Endothelial cell of umbilical vein (primary cell): ENCODE measurements at places on chromosomes 4 and X.

GRCh38 chrX:14865201-14865600 lies 7.7 kb downstream of the FANCB start:
- H3K4me1 ChIP-seq, result no peaks in the 10 kb centered on the region
- H3K27ac ChIP-seq, result no peak overlapping the region
- H3K27me3 ChIP-seq, result no peaks in the 10 kb centered on the region
- DNase-seq, result peak; percentile 19

DNA sequence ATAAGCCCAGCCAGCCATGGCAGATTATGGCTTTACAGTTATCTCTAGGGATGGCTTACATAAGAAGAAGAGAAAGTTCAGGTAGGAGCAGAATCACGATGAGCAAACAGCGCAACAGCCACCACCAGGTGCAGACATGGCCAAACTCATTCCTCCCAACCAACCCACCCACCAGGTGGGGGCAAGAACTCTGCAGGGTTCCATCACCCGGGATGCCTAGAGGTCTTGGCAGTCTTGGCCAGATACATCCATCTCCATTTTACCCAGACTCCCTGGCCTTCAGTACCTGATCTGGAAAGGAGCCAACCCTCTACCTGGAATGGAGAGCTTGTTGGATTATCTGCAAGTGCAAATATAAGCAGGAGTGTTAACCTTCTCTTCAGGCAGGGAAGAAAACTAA lies 7.5 kb downstream of the TSC22D3 start:
- H3K4me1 ChIP-seq, result no peaks in the 10 kb centered on the region
- H3K4me3 ChIP-seq, result no peak overlapping the region
- H3K36me3 ChIP-seq, result no peaks in the 10 kb centered on the region
- DNase-seq, result no peak
- no peak overlapping the region for H3K27ac ChIP-seq

- no peak for DNase-seq
- no peaks in the 10 kb centered on the region for H3K27me3 ChIP-seq
- H3K27ac ChIP-seq, result no peak overlapping the region
- H3K4me1 ChIP-seq, result no peaks in the 10 kb centered on the region
- no peak overlapping the region for H3K4me3 ChIP-seq
- H3K36me3 ChIP-seq, result no peaks in the 10 kb centered on the region
Observed at GRCh38 chr4:123874063-123874462, 477.5 kb downstream of the SPRY1 start.

DNA sequence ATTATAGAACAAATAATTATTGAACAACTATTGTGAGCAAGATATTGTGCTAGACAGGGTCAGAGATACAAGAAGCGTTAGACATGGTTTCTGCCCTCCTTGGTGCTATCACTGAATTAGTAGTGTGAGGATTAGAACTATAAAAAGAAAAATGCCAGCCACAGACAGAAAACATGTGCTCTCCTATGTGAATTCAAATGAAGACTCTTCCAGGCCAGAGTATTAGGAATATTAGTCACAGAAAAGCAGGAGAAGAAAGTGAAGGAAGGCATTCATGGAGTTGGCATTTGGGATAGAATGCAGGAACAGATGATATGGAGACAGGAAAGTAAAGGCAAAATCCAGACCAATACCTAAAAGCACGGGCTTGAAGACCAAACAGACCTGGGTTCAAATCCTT lies 179.6 kb upstream of the TENM3 start:
- no peaks in the 10 kb centered on the region for H3K36me3 ChIP-seq
- DNase-seq, result no peak
- no peak overlapping the region for H3K4me3 ChIP-seq
- no peaks in the 10 kb centered on the region for H3K4me1 ChIP-seq
- H3K27ac ChIP-seq, result no peak overlapping the region

- H3K27ac ChIP-seq, result no peak overlapping the region
- no peak overlapping the region for H3K4me3 ChIP-seq
- no peaks in the 10 kb centered on the region for H3K4me1 ChIP-seq
Observed at GRCh38 chr4:155974476-155974749, 20.7 kb upstream of the CTSO start.

GRCh38 chr4:152398060-152398459 lies 137.8 kb downstream of the FBXW7 start:
- H3K4me1 ChIP-seq, result peaks cover 8% of the 10 kb centered on the region
- no peaks in the 10 kb centered on the region for H3K36me3 ChIP-seq

DNA sequence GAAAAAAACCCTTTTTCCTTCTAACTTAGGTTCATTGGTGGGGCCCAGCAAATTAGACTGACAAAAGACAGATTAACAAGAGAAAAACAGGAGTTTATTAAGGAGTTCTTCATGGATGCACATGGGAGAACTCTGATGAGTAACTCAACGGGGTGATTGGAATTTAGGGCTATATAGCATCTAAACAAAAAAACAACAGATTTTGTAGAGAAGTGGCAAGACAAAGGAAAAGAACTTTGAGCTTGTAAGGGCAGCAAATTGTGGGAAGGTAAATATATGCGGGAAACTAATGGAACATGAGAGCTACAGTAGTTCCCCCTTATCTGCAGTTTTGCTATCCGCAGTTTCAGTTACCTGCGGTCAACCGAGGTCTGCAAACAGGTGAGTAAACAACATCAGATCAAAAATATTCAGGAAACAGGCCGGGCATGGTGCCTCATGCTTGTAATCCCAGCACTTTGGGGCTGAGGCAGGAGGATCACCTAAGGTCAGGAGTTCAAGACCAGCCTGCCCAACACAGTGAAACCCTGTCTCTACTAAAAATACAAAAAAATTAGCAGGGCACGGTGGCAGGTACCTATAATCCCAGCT lies 573.6 kb downstream of the ADGRL3 start:
- H3K4me3 ChIP-seq, result no peak overlapping the region
- H3K27ac ChIP-seq, result no peak overlapping the region
- DNase-seq, result no peak
- no peaks in the 10 kb centered on the region for H3K36me3 ChIP-seq

DNA sequence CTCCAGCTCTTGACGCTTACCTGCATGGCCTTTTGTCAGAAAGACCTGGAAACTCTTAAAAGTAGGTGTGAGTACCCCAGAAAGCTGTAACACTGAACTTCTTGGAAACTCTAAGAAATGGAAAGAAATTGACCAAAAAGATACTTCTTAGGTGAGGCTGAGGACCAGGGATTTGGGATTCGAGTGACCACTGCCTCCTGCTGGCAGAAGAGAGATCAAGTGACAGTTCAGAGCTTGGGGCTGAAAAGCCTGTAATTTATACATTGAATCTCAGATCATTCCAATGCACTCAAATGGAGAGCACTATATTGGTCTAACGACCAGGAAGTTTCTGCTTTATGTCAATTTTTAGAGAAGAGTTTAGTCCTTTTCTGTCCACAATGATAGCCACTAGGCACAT lies 204.6 kb downstream of the PDGFRA start:
- H3K36me3 ChIP-seq, result no peaks in the 10 kb centered on the region
- peak; percentile 30 for DNase-seq
- H3K4me3 ChIP-seq, result no peak overlapping the region
- H3K4me1 ChIP-seq, result no peaks in the 10 kb centered on the region
- H3K27me3 ChIP-seq, result peaks cover 2% of the 10 kb centered on the region

GRCh38 chr4:74084984-74085383 lies 14.0 kb downstream of the CXCL2 start:
- no peak overlapping the region for H3K27ac ChIP-seq
- H3K4me3 ChIP-seq, result no peak overlapping the region

DNA sequence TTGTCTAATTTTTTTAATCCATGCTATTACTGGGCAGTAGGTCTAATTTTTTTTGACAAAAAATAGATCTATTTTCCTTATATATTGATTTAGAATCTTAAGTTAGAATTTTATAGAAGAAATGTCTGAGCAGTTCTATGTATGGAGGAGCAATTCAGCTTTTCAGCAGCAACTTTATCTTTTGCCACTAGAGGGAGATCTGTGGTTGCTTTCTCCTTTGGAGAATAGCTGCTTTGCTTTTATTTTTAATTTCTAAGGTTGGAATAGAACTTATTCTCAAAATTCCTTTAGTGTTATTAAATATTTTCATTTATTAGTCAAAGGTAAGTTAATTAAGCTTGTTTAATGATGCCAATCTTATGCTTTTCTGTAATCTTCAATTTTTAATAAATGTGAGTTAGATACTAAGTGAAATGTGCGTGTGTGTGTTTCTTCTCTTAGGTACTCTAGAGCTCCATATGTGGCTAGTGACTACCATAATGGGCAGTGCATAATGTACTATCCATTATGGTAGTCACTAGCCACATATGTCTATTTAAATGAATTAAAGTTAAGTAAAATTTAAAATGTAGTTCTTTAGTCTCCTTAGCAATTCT lies 29.3 kb downstream of the FAM199X start:
- H3K27me3 ChIP-seq, result no peaks in the 10 kb centered on the region
- no peak overlapping the region for H3K27ac ChIP-seq
- H3K4me3 ChIP-seq, result no peak overlapping the region
- no peaks in the 10 kb centered on the region for H3K4me1 ChIP-seq
- H3K36me3 ChIP-seq, result peaks cover 4% of the 10 kb centered on the region

- no peaks in the 10 kb centered on the region for H3K4me1 ChIP-seq
- no peak overlapping the region for H3K27ac ChIP-seq
- no peaks in the 10 kb centered on the region for H3K36me3 ChIP-seq
Observed at GRCh38 chr4:16977081-16977480, 78.6 kb upstream of the LDB2 start.

GRCh38 chr4:156547891-156548290 lies 423.7 kb downstream of the PDGFC start:
- no peaks in the 10 kb centered on the region for H3K27me3 ChIP-seq
- peaks cover 12% of the 10 kb centered on the region for H3K4me1 ChIP-seq
- DNase-seq, result no peak
- no peak overlapping the region for H3K27ac ChIP-seq
- H3K4me3 ChIP-seq, result no peak overlapping the region

- H3K4me3 ChIP-seq, result no peak overlapping the region
- peaks cover 12% of the 10 kb centered on the region for H3K36me3 ChIP-seq
- H3K27ac ChIP-seq, result no peak overlapping the region
- no peaks in the 10 kb centered on the region for H3K27me3 ChIP-seq
Observed at GRCh38 chr4:113904877-113905276, 74.6 kb downstream of the ARSJ start.

GRCh38 chr4:3360777-3361176 lies 68.0 kb downstream of the RGS12 start:
- H3K36me3 ChIP-seq, result peaks cover 2% of the 10 kb centered on the region
- H3K4me1 ChIP-seq, result peaks cover 2% of the 10 kb centered on the region
- no peaks in the 10 kb centered on the region for H3K27me3 ChIP-seq
- no peak for DNase-seq
- no peak overlapping the region for H3K27ac ChIP-seq
- no peak overlapping the region for H3K4me3 ChIP-seq

- no peak overlapping the region for H3K27ac ChIP-seq
- no peak for DNase-seq
- H3K27me3 ChIP-seq, result no peaks in the 10 kb centered on the region
- H3K36me3 ChIP-seq, result no peaks in the 10 kb centered on the region
Observed at GRCh38 chr4:154985673-154986072, 204.6 kb downstream of the RBM46 start.

DNA sequence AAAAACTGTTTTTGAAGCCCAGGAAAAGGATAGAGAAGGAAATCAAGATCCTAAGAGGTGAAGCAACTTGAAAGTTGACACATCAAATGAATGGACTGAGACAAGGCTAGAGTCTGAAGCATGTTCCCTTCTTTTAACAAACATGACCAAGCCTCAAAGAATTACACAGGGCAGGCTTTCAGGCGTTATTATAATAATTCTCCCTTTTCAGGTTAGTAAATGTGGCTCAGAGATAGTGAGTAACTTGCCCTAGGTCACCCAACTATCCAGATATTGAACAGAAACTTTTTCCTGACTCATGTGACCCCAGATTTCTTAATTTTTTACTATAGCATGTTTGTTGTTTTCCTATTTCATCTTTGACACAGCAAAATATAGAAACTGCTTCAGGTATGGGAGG lies 91.7 kb downstream of the PPP1R2C start:
- no peak for DNase-seq
- no peaks in the 10 kb centered on the region for H3K36me3 ChIP-seq
- no peaks in the 10 kb centered on the region for H3K4me1 ChIP-seq
- no peak overlapping the region for H3K4me3 ChIP-seq
- H3K27me3 ChIP-seq, result no peaks in the 10 kb centered on the region

DNA sequence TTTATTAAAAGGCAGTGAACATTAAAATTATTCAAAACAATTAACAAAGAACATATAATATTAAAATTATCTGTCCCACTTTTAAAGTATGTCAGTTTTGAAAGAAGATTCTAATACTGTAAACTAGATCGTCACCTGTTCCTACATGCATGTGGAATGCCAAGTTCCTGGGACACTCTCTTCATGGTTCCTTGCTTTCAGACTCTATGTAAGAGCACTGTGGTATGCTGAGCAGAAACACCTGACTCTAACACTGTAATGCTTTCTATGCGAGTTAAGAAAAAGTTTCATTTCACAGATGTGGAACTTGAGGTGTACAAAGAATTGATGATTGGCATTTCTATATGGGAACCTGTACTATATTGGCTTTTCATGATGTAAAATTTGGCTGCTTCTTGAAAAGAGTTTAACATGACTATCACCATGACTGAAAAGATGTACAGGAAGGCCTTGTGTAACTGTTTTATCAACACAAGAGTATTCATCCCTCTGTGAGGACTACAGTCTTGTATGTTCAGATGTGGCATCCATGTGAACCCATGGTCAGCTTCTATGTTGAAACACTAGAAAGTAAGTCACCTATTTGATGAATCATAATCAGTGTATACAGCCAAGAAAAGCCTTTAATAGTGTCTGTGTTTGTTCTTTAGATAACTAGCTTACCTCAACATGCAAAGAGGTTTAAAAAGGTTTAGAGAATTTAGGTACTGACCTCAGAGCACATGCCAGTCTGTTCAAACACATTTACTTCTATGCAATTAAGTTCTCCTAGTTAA lies 354.5 kb downstream of the ARHGAP24 start:
- H3K27ac ChIP-seq, result no peak overlapping the region
- no peak for DNase-seq
- H3K4me3 ChIP-seq, result no peak overlapping the region
- peaks cover 33% of the 10 kb centered on the region for H3K4me1 ChIP-seq

- peaks cover 10% of the 10 kb centered on the region for H3K36me3 ChIP-seq
- peak; percentile 92 for DNase-seq
- no peak overlapping the region for H3K4me3 ChIP-seq
- no peaks in the 10 kb centered on the region for H3K27me3 ChIP-seq
- peak overlapping the region; percentile 66 for H3K27ac ChIP-seq
Observed at GRCh38 chr4:87046121-87046551, 111.3 kb downstream of the AFF1 start.

DNA sequence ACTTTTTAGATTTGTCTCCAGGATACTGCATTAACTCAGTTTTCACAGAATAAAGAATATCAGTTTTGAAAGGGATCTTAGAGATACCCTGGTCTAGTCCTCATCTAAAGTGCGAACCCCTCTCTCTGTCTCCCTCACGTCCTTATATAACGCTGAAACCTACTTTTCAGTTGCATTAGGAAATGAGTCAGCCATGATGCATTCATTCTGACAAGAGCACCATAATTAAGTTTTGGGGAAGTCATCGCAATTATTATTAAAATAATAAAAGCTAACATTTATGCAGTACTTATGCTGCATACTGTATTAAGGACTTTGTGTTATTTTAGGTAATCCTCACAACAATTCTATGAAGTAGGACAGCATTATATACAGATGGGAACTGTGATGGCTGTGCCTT lies 116.1 kb downstream of the REELD1 start:
- H3K4me3 ChIP-seq, result no peak overlapping the region
- peak overlapping the region; percentile 98 for H3K27ac ChIP-seq
- no peaks in the 10 kb centered on the region for H3K36me3 ChIP-seq
